Activated CD8-positive, alpha-beta memory T cell treated with anti-CD3 and anti-CD28 coated beads, Interleukin-2, amount 50 U/mL, for 48 hours (primary cell): ENCODE measurements at places on chromosomes 16 and 17.

GRCh38 chr16:62638964-62639870, 603.0 kb upstream of the CDH8 start:
- no peak for DNase-seq

DNA sequence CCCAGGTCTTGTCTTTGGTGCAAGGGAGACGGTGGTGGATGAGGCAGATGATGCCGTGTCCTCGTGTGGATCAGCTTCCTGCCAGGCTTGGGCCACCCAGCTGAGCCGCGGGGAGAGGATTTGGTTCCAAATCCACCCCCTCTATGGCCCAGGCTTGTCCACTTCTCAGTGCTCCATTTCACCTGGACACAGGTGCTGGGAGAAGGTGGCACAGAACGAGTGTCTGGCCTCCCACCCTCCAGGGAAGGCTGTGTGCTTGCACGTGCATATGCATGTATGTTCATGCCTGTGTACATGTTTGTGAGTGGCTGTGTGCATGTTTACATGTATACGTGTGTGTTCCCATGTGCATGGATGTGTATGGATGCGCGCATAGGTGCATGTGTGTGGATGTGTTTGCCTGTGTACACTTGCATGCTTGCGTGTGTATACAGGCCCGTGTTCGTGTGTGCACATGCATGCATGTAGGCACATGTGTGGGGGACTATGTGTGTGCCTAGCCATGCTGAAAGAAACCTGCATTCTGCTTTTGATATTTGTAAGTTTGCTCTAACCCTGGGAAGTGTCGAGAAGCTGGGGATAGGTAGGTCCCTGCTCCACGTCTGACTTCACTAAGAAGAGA, 196.3 kb downstream of the IRF8 start:
- DNase-seq: no peak

- no peak for DNase-seq
Observed at GRCh38 chr16:30839523-30840227, 52.7 kb upstream of the ZNF629 start.

- no peak for DNase-seq
Observed at GRCh38 chr17:43976963-43977837, 23.5 kb upstream of the PYY start.

DNA sequence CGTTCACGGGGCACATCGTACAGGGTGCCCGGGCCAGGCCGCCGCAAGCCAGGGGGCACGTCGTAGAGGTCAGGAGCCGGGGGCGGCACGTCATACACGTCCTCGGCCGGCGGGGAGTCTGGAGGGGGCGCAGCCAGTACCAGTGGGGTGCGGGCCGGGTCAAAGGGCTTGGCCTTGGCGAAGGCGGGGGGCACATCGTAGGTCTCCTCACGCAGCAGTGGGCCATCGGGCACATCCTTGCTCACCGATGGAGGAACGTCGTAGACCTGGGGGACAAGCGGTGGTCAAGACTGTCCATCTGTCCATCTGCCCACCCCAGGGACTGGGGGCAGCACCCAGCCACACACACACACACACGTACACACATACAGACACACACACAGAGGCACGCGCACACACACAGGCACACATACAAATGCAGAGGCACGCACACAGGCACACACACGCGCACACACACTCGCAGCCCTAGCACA, 15.7 kb downstream of the BCAR1 start:
- DNase-seq: no peak

- no peak for DNase-seq
Observed at GRCh38 chr17:20276421-20276820, 190.9 kb downstream of the LGALS9B start.

GRCh38 chr16:84913315-84913714, 93.5 kb downstream of the CRISPLD2 start:
- no peak for DNase-seq

DNA sequence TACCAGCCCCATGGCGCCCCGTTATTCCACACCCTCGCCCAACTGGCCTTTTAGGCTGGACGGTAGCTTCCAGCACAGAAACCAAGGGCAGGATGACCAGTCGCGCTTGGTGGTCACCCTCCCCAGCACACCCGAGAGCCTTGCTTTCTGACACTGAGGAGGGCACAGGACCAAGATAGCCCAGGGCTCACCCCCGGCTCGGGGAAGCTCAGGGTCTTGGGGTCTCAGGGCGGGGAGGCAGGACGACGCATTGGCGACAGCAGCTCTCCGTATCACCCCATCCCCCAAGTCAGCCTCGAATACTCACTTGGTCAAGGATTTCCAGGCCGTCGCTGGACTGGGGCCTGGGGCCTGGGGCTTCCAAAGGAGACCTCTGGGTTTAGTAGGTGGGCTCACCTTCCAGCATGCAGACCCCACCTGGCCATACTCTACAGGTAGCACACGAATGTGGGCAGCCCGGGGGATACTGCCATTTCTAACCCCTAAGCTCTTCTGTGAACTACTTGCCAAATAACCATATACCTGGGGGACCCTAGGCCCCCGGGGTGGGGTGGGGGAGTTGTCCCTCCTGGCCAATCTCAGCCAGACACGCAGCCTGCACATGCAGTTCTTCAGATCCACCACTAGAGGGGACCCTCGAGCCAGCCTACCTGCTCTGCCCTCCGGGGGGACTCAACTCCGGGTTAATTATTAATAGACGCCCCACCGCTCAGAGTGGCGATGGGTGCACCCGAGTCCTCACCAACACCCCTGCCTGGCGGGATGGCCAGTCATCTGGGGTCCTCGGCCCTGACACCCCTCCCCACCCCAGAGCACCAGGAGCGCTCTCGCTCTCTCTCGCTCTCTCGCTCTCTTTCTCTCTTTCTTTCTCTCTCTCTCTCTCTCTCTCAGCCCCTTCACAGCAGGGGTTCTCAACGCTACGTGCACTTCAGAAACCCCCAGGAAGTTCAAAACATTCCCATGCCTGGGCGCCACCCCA, 30.0 kb downstream of the TBC1D16 start:
- peak; percentile 79 for DNase-seq

- DNase-seq: no peak
Observed at GRCh38 chr16:2949705-2950352, 14.2 kb upstream of the KREMEN2 start.

DNA sequence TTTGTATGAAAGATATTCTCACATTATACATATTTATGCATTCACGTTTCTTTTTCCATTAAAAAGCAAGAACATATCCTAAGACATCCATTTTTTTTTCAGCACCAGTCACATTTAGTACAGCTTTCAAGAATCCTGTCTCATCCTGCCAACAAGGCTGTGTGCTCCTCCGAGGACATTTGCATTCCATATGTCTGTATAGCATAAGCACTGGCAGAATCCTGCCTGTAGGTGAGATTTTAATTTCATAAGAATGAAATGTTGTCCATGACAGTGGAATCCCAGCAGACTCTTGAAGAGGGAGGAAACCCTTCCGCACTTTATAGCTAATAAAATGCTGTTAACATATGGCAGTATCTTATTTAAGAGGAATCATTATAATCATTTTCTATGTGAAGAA, 2.9 kb upstream of the PMP22 start:
- no peak for DNase-seq

DNA sequence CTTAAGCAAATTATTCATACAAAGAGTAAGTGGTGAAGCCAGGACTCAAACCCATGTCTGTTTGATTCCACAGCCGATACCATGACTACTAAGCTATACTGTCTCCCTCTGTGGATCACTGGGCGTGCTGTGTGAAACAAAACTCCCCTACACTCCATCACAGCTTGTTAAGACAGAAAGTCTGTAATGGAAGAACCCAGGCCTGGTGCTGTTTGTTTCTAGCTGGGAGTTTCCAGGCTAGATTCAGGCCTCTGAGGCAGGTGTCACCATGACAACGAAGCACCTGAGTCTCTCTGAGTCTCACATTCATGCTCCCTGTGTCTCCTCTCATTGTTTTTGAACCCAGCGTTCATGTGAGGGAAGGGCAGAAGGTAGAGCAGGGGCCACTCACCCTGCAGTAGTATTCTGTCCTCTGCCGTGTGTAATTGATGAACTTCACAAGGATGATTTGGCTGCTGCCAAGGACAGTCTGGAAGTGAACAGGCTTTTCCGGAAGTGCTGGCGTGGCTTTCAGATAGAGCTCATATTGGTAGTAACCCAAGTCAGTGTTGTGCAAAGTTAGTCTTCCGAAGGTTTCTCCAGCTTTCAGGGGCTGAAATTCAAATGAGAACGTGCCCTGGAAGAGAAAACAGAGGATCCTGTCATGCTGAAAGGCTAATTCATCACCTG, 8.6 kb upstream of the VAC14 start:
- DNase-seq: no peak

GRCh38 chr16:67269766-67270165, 9.6 kb upstream of the PLEKHG4 start:
- DNase-seq: no peak

DNA sequence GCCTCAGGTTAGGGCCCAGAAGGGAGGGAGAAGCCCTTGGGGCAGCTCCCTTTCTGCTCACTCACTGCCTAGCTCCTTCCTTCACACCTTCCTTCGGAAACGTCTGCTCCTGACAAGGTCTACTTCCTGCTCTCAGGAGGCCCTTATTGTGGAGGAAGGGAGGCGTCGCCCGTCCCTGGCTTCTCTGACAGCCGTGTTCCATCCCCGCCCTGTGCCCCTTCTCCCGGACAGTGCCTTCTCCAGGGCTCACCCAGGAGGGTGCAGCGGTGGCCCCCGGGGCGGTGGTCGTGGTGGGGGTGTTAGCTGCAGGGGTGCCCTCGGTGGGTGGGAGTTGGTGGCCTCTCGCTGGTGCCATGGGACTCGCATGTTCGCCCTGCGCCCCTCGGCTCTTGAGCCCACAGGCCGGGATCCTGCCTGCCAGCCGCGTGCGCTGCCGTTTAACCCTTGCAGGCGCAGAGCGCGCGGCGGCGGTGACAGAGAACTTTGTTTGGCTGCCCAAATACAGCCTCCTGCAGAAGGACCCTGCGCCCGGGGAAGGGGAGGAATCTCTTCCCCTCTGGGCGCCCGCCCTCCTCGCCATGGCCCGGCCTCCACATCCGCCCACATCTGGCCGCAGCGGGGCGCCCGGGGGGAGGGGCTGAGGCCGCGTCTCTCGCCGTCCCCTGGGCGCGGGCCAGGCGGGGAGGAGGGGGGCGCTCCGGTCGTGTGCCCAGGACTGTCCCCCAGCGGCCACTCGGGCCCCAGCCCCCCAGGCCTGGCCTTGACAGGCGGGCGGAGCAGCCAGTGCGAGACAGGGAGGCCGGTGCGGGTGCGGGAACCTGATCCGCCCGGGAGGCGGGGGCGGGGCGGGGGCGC, 231.9 kb downstream of the SEC14L1 start:
- DNase-seq: peak; percentile 78

- no peak for DNase-seq
Observed at GRCh38 chr17:80718428-80718827, 173.8 kb downstream of the RPTOR start.

DNA sequence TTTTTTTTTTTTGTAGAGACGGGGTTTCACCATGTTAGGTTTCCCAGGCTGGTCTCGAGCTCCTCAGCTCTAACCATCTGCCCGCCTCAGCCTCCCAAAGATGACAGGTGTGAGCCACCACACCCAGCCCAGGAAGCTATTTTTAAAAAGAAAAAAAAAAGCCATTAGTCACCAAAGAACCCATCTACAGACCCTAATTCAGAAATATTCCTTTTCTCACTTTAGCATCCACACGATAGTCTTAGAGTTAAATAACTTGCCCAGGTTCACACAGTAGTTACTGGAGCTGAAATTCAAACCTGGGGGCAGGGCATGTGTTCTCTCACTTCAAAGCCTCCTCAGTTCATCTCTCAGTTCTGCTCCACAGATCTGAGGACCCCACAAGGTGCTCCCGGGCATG, 70.3 kb upstream of the NOL11 start:
- DNase-seq: no peak

DNA sequence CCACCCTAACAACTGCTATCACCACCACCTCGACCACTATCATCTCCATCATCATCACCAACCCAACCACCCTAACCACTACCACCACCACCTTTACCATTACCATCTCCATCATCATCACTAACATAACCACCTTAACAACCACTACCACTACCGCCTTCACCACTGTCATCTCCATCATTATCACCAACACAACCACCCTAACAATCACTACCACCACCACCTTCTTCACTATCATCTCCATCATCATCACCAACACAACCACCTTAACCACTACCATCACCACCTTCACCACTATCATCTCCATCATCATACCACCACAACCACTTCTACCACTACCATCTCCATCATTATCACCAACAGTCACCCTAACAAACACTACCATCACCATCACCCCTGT, 101.4 kb downstream of the BANP start:
- DNase-seq: no peak

- no peak for DNase-seq
Observed at GRCh38 chr17:77657839-77658238, 300.7 kb upstream of the TNRC6C start.

GRCh38 chr16:14286368-14287230, 215.5 kb downstream of the MRTFB start:
- DNase-seq: no peak
